ENCODE measurements at places on chromosomes 3 and 15. TPM values are rescaled to one million over a fixed set of nuclear protein-coding genes. Genes with fewer than 3 reads are reported as not detected.

GRCh38 chr15:58777107-58777506 is 6.0 kb downstream of the MINDY2 start:
- H3K4me3 ChIP-seq: peak overlapping the region; percentile 24
- H3K36me3 ChIP-seq: no peaks in the 10 kb centered on the region

DNA sequence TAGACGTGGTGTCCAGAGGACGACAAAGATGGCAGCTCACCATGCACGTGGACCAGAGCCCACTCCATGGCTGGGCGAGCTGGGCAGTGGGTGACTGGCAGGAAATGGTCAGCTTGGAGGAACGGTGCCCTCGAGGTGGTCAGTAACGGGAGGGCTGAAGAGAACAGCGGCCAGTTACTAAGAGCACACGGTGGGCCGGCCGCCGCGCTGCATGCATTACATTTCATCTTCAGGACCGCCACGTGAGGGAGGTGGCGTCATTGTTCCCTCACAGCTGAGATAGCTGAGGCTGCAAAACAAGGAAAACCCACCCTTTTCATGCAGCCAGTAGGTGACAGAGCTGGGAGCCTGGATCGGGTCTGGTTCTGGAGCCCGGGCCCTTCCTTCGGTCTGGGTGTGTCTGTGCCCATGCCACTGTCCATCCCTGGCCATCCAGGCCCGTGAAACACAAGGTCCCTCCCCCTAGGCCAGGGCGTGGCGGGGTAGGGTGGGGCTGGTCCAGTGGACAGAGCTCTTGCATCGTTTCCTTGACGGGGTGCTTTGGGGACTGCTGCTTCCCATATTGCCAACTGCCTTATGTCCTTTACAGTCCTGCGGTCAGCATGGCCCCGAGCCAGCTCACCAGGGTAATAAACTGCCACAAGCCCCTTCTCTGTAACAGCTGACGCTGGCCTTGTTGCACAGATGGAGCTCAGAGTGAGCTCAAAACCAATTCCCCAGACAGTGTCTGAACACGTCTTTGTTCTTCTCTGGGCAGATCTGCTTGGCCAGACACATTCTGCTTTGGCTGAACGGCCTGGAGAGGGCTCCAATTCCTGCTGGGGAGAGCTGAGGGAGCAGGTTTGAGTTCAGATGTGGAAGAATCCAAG is 51.8 kb downstream of the RGMA start:
- no peak overlapping the region for H3K27ac ChIP-seq
- H3K27me3 ChIP-seq: no peaks in the 10 kb centered on the region
- no peaks in the 10 kb centered on the region for H3K36me3 ChIP-seq
- H3K4me3 ChIP-seq: no peak overlapping the region

DNA sequence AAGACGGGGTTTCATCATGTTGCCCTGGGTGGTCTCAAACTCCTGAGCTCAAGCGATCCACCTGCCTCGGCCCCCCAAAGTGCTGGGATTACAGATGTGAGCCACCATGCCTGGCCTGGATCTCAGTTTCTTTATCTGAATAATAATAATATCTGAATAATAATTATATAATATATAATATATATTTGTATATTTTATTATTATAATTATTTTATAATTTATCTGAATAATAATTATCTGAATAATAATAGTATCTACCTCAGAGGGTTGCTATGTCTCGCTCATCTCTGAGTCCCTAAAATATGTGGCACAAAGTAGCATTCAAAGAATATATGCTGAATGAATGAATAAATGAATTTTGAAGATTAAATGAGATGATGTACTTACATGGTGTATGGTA is 44.8 kb downstream of the TMEM40 start:
- H3K36me3 ChIP-seq: no peaks in the 10 kb centered on the region
- H3K4me1 ChIP-seq: no peaks in the 10 kb centered on the region
- no peaks in the 10 kb centered on the region for H3K27me3 ChIP-seq
- no peak overlapping the region for H3K27ac ChIP-seq
- no peak overlapping the region for H3K4me3 ChIP-seq
- DNase-seq: no peak

- no peak overlapping the region for H3K27ac ChIP-seq
- no peak overlapping the region for H3K4me3 ChIP-seq
- no peaks in the 10 kb centered on the region for H3K27me3 ChIP-seq
- no peak for DNase-seq
Measured at GRCh38 chr15:74680456-74680855, 15.4 kb downstream of the EDC3 start.

Gene GREM1
- 0.36 TPM for total RNA-seq

- H3K36me3 ChIP-seq: no peaks in the 10 kb centered on the region
- H3K27me3 ChIP-seq: no peaks in the 10 kb centered on the region
- H3K4me1 ChIP-seq: no peaks in the 10 kb centered on the region
- DNase-seq: no peak
- H3K4me3 ChIP-seq: no peak overlapping the region
- no peak overlapping the region for H3K27ac ChIP-seq
Measured at GRCh38 chr3:177772908-177773557, 575.8 kb upstream of the TBL1XR1 start.

- H3K27ac ChIP-seq: no peak overlapping the region
- no peak for DNase-seq
- no peak overlapping the region for H3K4me3 ChIP-seq
- no peaks in the 10 kb centered on the region for H3K4me1 ChIP-seq
Measured at GRCh38 chr15:61033319-61033718, 195.8 kb downstream of the RORA start.

Measured in GM12878 (cell line).